ENCODE measurements at places on chromosomes 7 and 10. TPM values are rescaled to one million over a fixed set of nuclear protein-coding genes. Genes with fewer than 3 reads are reported as not detected.

DNA sequence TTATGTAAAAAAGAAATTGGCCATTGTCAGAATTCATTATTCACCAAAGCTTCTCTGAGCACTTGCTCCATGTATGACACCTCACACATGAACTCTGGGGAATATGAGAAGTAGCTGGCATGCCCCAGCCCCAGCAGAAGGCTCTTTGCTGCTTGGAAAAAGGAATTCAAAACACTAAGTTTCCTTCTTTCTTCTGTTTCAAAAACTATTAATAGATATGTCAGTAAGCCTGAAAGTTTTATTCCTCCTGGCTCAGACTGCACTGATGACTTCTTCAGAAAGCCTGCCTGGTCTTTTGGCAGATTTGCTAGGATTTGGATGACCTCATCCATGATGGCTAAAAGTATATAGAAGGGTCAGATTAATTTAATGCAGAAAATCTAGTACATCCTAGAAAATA lies 511.0 kb downstream of the GFRA1 start:
- DNase-seq: no peak

DNA sequence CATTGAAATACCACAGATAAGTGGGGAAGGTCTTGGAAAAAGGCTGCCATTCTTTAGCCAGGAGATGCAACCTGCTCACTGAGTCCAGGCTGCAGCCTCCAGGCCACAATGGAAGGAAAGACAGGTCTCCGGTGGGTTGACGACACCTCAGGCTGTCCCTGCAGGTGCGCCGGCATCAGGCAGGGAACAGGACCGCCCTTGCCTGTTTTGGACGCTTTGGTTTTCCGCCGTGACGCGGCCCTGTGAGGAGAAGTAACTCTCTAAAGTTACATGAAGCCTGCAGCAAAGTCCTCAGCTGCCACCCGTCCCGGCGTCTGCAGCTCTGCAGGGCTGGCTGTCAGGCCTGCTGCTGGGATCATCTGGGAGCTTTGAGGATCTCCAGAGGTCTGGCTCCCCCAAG lies 147.0 kb downstream of the WDR37 start:
- DNase-seq: no peak

DNA sequence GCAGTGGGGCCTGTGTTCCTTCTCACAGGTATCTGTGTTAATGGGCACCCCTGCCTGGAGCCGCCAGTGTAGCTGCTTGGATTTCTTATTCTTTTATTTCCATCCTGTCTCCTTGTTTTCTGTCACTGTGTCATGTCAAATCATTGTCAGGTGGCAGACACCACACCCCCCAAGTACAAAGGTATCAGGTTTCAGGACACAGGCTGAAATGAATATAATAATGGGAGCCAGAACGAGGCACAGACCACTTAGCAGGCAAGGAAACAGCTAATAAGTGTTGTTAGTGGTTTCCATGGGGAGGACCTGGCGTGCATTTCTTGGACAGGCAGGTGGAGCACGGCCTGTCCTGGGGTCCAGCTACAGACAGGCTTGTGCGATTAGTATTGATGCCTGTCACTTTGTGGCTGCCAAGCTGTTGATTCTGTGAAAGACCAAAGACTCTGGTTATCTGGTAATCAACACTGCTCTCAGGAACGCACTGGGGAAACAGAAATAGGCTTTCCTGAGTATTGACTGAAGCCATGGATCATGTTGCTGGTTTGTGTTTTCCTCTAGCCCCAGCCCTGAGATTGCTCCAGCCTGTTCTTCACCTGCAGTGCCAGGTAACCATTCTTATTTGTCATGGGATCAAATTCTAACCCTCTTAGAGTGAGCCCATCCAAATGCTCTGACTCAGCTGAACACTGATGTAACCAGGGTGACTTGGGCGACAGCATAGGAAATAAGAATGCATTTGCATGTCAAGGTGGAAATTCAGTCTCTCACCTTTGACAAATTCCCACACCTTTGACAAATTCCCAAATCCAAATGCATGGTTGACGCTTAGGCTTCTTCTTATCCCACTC lies 1002.0 kb downstream of the LRMDA start:
- DNase-seq: no peak

- DNase-seq: no peak
Observed at GRCh38 chr10:17712717-17713471, 39.1 kb upstream of the TMEM236 start.

GRCh38 chr10:71447676-71448075 lies 51.0 kb downstream of the CDH23 start:
- no peak for DNase-seq

DNA sequence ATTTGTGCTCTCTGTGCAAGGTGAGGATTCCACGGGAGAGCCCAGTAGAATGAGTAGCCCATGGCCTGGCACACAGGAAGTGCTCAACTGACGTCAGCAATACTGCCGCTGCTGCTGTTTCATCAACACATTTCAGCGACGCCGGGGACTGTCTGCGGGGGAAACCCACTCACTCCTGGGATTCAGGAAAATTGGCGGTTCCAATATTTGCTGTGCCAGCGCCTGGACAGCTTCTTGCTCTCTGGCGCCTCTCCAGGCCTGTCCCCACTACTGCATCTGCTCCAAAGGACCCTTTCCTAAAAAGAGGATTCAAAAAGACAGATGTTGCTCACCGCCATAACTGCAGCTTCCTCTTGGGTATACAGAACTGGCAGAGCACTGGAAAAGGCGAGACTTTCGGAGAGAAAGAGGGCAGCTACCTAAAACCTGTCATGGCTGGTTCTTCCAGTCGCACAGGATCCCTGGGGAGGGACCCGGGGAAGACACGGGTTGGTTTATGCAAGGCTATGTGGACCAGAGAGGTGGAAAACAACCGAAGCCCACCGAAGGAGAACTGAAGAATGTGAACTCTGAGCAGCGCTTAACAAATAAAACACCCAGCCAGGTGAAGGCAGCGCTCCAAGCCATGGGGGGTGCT lies 39.7 kb upstream of the ENO4 start:
- DNase-seq: no peak

- DNase-seq: no peak
Observed at GRCh38 chr7:110569486-110570205, 521.3 kb upstream of the LRRN3 start.

GRCh38 chr10:100528921-100529474 lies 673 bp downstream of the NDUFB8 start:
- no peak for DNase-seq

GRCh38 chr10:3684891-3685290 lies 100.1 kb downstream of the KLF6 start:
- no peak for DNase-seq

TMEM140 gene
- 8.0 TPM for total RNA-seq

MKX gene
- 9.5 TPM for total RNA-seq

FAM20C gene
- total RNA-seq: 53.5 TPM

CYP3A7 gene
- total RNA-seq: not detected

SLC29A4 gene
- total RNA-seq: 12.6 TPM

Data from dorsolateral prefrontal cortex (tissue), 122 donors.